ENCODE measurements at places on chromosomes 1 and 21. TPM values are rescaled to one million over a fixed set of nuclear protein-coding genes. Genes with fewer than 3 reads are reported as not detected.

GRCh38 chr1:43235451-43236121 lies 34.2 kb upstream of the TMEM125 start:
- DNase-seq, result no peak

DNA sequence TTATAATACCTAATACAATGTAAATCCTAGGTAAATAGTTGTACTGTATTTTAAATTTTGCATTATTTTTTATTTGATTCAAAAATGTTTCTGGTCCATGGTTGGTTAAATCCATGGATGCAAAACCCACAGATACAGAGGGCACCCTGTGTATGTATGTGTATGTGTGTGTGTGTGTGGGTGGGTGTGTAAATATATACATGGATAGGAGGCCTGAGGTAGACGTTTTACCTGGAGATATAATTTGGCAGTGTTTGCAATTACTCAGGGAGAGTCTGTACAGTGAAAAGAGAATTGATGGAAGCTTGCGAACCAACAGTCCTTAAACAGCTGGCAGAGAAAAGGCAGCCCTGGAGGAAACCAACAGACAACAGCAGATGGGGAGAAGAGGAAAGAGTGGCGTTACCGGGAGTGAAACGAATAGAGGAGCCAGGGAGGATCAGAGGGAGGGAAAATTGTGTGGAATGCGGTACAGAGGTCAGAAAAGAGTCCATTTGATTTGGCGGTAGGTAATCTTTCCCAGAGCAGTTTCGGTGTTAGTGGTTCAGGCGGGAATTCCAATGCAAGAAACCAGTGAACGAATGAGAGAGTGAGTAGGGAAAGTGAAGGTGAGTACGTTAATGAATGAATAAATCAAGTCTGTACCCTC lies 47.9 kb upstream of the NBL1 start:
- DNase-seq, result no peak

GRCh38 chr1:30724175-30724574 lies 790 bp upstream of the MATN1 start:
- no peak for DNase-seq

- peak; percentile 59 for DNase-seq
Measured at GRCh38 chr21:45981151-45982091, at the start of gene COL6A1. Gene COL6A1, plus strand, starts transcription at chr21:45981770. Its CDS starts 81 bp downstream, at chr21:45981851.

DNA sequence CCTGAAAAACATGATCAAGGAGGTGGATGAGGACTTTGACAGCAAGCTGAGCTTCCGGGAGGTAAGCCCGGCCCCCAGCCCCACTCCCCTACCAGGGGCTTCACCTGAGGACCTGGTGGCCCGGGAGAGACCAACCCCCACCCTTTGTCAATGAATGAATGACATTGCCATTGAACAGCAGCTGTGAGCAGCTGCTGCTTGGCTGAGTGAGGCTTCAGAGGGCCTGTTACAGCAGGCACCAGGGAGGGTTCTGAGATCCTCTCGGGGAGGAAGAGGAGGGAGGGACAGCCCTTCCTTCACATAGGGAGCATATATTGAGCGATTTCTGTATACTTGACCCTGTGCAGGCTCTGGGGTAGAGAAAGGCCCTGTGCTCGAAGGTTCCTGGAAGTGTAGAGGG lies 12.3 kb upstream of the CTRC start:
- no peak for DNase-seq

Gene PCBP3
- total RNA-seq, result not detected

Gene SPATA46
- total RNA-seq, result not detected

Gene FTCD
- total RNA-seq, result not detected

Gene LINGO4
- not detected for total RNA-seq

Gene MAB21L3
- not detected for total RNA-seq

Measured in lung microvascular endothelial cell (primary cell).